Stimulated activated CD8-positive, alpha-beta memory T cell treated with anti-CD3 and anti-CD28 coated beads, Interleukin-4, amount 100 ng/mL, for 24 hours (primary cell): ENCODE measurements at places on chromosomes 7 and 10.

DNA sequence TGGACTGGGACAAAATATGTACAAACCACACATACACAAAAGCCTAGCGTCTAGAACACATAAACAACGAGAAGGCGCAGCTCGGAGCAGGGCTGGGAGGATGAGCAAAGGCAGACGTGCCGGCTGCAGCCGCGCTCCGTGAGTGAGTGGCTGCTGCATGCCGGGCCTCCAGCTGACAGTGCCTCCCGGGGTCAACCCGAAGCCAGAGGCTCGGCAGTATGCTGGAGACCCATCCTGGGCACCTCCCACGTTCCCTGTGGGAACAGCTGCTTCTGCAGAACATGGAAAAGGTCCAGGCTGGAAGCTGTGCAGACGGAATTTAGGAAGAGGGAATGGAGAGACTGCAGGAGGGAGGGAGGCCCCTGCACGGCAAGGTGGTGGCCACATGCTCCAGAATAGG lies 3.6 kb upstream of the GPR146 start:
- no peak for DNase-seq

DNA sequence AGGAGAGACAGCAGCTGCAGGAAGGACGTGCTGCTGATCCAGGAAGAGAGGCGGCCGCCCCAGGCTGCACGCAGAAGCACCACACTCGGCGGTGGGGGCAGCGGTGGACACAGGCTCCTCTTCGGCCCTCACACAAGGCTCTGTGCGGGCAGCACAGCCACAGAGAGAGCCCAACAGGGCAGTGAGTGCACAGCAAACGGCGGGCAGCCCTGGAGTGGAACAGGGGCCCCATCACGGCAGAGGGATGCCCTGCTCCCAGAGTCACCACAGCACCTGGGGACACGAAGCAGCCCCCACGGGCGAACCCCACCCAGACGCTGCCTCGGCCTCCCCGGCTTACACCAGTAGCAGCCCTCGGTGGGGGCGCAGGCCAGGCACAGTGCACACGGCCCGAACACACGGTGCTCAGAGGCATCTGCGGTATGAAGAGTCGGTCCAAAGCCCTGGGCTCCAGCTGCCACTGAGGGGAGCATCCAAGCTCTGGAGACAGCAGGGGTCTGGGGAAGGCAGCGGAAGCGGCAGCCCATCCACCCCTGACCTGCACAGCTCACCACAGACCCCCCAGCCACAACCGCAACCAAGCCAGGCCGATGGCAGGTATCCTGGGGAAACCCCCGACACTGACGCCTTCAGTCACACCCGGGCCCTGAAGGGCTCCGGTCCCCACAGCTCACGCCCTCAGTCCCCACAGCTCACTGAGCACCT lies 16.8 kb downstream of the NUDT1 start:
- DNase-seq, result no peak

DNA sequence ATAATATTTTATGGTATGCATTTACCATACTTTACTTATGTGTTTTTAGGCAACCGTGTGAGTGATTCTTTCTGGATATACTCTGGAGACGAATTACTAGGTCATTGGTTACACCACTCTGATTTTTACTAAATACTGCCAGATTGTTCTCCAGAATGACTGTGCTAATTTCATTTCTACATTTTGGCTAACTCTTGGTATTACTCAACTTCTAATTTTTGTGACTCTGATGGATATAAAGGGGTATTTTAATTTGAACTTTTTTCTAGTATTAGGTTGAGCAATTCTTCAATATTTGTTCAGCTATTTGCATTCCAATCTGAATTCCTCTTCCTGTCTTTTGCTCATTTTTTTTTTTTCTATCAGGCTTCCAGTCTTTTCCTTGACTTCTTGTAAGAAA lies 223.6 kb downstream of the MDFIC start:
- no peak for DNase-seq

DNA sequence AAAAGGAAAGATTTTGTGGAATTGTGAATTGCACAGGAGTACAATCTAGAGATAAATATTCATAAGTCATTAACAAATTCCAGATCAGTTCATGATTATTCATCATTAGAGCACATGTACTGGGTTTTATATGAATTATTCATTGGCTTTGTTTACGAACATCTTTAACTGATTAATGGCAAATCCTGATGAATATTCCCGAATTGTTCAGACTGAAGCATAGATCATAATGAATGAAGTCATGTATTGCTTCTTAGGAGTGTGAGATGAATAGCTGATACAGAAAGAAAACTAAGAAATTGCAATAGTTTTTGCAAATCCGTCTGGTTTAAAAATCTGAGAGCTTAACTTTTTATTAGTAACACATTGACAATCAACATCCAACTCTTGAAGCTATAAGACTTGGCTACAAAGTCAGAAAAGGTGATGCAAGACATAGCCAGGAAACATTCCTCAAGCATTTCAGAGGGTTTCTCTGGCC lies 183.6 kb upstream of the DGKB start:
- no peak for DNase-seq

DNA sequence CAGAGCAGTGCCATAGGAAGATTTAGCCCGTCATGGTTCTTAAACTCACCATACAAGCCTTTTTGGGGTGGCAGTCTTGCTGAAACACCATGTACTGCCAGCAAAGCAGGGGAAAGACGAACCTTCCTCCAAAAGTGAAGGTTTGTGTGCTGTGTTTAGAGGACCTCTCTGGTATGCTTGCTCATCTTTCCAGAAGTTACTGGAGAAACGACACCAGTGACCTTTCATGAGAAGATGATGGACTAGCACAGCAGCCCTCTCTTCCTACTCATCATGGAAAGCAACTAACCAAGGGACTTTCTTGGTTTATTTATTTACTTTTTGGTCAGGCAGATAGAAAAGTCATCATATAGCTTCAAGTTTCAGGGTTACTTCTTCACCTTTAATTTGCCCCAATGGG lies 247.4 kb downstream of the PTEN start:
- DNase-seq, result no peak

GRCh38 chr7:5693529-5693928 lies 87.9 kb downstream of the RNF216 start:
- no peak for DNase-seq
